ENCODE measurements at places on chromosomes 16 and 17. TPM values are rescaled to one million over a fixed set of nuclear protein-coding genes. Genes with fewer than 3 reads are reported as not detected.

DNA sequence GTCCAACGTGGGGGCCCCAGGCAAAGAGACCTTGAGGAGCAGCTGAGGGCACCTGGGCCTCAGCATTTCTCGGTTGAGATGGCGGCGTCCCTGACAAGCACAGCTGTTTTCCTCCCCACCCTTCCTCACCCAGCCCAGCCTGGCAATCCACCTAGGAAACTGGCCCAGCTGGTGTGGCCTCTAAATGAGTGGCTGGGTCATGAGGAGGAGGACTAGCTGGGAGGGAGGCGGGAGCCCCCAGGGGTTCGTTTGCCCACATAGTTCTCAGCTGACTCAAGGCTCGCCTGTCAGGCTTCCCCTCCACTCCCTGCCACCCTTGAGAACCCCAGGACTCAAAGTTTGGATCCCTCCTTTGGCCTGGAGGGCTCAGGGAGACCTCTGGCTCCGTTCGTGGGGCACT is 5.9 kb downstream of the RNF222 start:
- H3K4me3 ChIP-seq = no peak overlapping the region
- no peaks in the 10 kb centered on the region for H3K36me3 ChIP-seq
- H3K27ac ChIP-seq = no peak overlapping the region
- H3K4me1 ChIP-seq = peaks cover 12% of the 10 kb centered on the region

GRCh38 chr17:69236464-69236863 is 7.8 kb upstream of the ABCA10 start:
- no peak overlapping the region for H3K4me3 ChIP-seq
- peaks cover 4% of the 10 kb centered on the region for H3K4me1 ChIP-seq
- no peak overlapping the region for H3K27ac ChIP-seq

GRCh38 chr17:61340431-61341209 is 59.0 kb upstream of the TBX2 start:
- H3K4me1 ChIP-seq = peaks cover 28% of the 10 kb centered on the region
- no peak overlapping the region for H3K27ac ChIP-seq
- H3K36me3 ChIP-seq = no peaks in the 10 kb centered on the region
- no peak for DNase-seq
- no peaks in the 10 kb centered on the region for H3K27me3 ChIP-seq

KCNAB3 gene
- total RNA-seq = 0.45 TPM

SYCE1L gene
- total RNA-seq = 0.32 TPM

GAS2L2 gene
- total RNA-seq = not detected

DNA sequence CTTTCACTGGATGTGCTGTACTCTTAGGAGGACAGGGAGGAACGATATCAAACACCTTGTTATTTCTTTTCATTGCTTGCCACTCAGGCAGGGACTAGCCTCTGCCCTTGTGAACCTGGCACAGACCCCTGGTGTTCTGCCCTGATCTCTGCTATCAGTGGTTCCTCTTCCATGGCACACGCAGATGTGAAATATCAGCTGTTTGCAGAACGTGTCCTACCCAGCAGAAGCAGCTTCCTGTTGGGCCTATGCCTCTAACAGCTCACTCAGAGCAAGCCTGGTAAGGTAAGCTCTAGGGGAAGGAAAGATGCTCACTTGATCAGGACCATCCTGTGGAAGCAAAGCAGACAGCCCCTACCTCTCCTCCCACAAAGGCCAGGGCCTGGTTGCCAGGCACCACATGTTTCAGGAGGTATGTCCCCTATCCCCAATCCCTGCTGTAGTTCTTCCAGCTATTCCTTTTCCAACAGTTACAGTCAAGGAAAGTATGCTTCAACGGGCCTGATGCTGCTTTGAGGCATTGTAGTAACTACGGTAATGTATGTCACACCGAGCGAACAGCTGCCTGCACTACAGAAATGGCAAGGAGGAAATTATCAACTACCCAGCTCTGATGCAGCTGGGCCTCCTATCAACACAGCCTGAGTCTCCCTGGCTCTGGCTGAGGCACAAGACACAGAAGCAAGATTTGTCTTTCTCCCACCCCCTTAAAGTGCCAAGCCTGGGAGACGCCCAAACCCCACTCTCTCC is 41.3 kb upstream of the GFOD2 start:
- no peaks in the 10 kb centered on the region for H3K36me3 ChIP-seq
- H3K27ac ChIP-seq = no peak overlapping the region
- no peaks in the 10 kb centered on the region for H3K27me3 ChIP-seq

DNA sequence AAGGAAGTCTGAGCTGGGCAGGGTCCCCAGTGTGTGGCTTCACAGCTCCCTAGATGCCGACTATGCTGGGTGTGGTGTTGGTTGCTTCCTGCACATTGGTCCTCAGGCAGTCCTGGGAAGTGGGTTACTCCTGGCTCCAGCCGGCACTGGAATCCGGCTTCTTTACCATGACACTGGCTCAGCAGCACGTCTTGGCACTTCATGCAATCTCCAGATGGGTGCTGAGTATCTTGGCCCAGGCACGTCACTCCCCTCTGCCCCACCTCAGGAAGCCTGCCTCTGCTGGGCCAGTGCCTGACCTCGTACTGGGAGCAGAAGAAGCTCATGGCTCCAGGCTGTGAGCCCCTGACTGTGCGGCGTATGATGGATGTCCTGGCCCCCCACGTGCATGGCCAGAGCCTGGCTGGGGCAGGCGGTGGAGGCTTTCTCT is 24.5 kb downstream of the FCSK start:
- DNase-seq = peak; percentile 42
- no peak overlapping the region for H3K27ac ChIP-seq
- H3K4me1 ChIP-seq = peaks cover 40% of the 10 kb centered on the region
- H3K27me3 ChIP-seq = no peaks in the 10 kb centered on the region
- H3K36me3 ChIP-seq = peaks cover 62% of the 10 kb centered on the region
- no peak overlapping the region for H3K4me3 ChIP-seq

SLC13A5 gene
- not detected for total RNA-seq

DNA sequence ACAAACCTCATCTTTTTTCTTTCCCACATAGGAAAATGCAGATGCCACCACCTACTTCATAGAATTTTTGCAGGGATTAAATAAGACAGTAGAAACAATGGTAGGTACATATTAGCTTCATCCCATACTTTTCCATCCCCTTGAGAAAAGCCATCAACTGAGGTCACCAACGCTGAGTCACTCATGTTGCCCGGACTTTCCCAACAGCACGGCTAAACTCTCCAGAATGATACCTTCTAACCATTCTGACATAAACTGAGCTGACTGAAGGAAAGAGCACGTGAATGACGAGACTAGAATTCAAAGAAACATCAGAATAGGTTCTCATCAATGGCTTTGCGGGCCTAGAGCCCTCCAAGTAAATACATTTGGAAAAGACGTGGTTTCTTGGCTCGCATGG is 146.0 kb upstream of the RCVRN start:
- no peaks in the 10 kb centered on the region for H3K27me3 ChIP-seq
- H3K36me3 ChIP-seq = no peaks in the 10 kb centered on the region
- no peaks in the 10 kb centered on the region for H3K4me1 ChIP-seq
- no peak overlapping the region for H3K27ac ChIP-seq
- H3K4me3 ChIP-seq = no peak overlapping the region

DNA sequence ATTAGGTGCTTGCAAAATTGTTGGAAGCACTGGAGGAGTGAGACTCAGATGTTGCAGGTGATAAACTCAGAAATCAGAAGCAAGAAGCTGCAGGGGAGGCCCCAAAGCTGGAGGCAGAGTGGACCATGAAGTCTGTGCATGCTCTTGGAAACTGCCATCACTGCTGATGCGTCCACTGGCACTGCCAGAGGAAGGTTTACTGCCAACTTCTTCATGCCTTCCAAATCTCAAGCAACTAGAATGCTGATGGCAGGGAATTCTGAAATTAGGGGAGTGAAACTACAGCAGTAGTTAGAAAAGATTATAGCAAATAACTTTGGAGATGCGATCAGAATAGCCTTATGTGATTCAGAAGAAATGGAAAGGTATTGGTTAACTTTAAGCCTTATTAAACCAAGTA is 277.1 kb upstream of the SDK2 start:
- H3K36me3 ChIP-seq = no peaks in the 10 kb centered on the region
- no peak overlapping the region for H3K4me3 ChIP-seq
- DNase-seq = no peak

DNA sequence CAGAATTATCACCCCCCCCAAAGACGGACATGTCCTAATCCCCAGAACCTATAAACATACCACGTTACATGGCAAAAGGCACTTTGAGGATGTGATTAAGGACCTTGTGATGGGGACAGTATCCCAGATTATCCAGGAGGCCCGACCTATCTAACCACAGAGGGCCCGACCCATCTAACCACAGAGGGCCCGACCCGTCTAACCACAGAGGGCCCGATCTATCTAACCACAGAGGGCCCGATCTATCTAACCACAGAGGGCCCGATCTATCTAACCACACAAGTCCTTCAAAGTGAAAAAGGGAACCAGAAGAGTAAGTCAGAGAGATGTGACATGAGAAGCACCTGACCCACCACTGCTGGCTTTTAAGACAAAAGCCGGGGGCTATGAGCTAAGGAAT is 56.8 kb downstream of the ANKFY1 start:
- H3K27me3 ChIP-seq = no peaks in the 10 kb centered on the region
- no peak overlapping the region for H3K4me3 ChIP-seq
- DNase-seq = no peak
- H3K36me3 ChIP-seq = peaks cover 55% of the 10 kb centered on the region
- H3K27ac ChIP-seq = no peak overlapping the region

- no peaks in the 10 kb centered on the region for H3K36me3 ChIP-seq
- no peak overlapping the region for H3K27ac ChIP-seq
- no peak for DNase-seq
- H3K4me3 ChIP-seq = no peak overlapping the region
These were observed 23.9 kb upstream of the ST6GALNAC1 start for GRCh38 chr17:76667491-76667755.

MAP2K4 gene
- 42.0 TPM for total RNA-seq

GRCh38 chr16:85750146-85750826 is 610 bp downstream of the C16orf74 start:
- peaks cover 45% of the 10 kb centered on the region for H3K4me1 ChIP-seq
- no peaks in the 10 kb centered on the region for H3K36me3 ChIP-seq
- DNase-seq = no peak
- H3K4me3 ChIP-seq = peak overlapping the region; percentile 84
- no peaks in the 10 kb centered on the region for H3K27me3 ChIP-seq

TPPP3 gene
- not detected for total RNA-seq

SHISA6 gene
- 0.05 TPM for total RNA-seq

DNA sequence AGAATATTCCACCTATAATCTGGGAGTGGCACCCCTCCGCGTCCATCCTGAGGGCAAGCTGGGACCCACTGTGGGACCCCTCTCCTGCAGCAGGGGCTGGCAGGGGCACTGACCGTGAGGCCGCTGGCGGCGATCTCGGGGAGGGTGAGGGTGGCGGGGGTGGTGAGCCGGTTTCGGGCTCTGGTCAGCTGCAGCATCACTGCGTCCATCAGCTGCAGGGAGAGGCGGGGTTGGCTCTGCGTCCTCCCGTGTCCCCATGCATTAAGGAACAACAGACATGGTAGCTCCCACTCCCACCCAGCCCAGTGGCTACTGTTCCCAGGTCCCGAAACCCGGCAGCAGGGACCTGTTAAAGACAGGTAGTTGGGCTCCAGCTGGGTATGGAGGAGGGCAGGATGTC is 3.3 kb downstream of the SMIM22 start:
- no peak overlapping the region for H3K4me3 ChIP-seq
- no peak for DNase-seq
- no peak overlapping the region for H3K27ac ChIP-seq
- H3K27me3 ChIP-seq = no peaks in the 10 kb centered on the region

DNA sequence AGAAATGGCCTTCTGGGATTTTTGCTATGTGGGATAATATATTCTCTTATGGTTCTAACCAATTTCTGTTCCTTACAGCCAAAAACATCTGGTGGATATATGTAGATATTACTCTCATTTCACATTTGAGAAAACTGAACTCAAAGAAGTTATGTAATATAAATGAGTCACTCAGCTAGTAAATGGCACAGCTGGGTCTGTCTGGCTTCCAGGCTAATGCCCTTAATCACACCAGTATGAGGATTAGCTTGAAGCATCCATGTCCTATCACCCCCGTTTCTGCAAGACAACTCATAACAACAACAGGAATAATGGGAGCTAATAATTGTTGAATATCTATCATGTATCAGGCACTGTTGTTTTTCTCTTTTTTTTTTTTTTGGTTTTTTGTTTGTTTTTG is 34.4 kb upstream of the USP7 start:
- H3K4me1 ChIP-seq = no peaks in the 10 kb centered on the region
- H3K27ac ChIP-seq = no peak overlapping the region
- no peaks in the 10 kb centered on the region for H3K27me3 ChIP-seq
- DNase-seq = no peak
- no peaks in the 10 kb centered on the region for H3K36me3 ChIP-seq
- H3K4me3 ChIP-seq = no peak overlapping the region

GRCh38 chr17:27593857-27594255 is 37.1 kb upstream of the LGALS9 start:
- H3K4me1 ChIP-seq = no peaks in the 10 kb centered on the region
- no peak for DNase-seq
- H3K27me3 ChIP-seq = no peaks in the 10 kb centered on the region
- H3K4me3 ChIP-seq = no peak overlapping the region
- no peak overlapping the region for H3K27ac ChIP-seq

DNA sequence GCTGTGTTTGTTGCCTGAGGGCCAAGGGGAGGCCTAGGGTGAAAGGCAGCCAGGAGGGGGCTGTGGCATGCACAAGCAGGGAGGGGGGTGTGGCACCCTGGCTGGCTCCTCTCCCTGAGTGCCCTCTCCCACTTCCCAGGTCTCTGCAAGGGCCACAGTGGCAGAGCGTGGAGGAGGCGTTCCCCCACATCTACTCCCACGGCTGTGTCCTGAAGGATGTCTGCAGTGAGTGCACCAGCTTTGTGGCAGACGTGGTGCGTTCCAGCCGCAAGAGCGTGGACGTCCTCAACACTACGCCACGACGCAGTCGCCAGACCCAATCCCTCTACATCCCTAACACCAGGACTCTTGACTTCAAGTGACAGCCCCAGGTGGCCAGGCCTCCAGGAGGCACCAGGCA is 3.5 kb upstream of the TCF25 start:
- H3K36me3 ChIP-seq = peaks cover 14% of the 10 kb centered on the region
- no peaks in the 10 kb centered on the region for H3K27me3 ChIP-seq
- no peak for DNase-seq

CES3 gene
- not detected for total RNA-seq

DNA sequence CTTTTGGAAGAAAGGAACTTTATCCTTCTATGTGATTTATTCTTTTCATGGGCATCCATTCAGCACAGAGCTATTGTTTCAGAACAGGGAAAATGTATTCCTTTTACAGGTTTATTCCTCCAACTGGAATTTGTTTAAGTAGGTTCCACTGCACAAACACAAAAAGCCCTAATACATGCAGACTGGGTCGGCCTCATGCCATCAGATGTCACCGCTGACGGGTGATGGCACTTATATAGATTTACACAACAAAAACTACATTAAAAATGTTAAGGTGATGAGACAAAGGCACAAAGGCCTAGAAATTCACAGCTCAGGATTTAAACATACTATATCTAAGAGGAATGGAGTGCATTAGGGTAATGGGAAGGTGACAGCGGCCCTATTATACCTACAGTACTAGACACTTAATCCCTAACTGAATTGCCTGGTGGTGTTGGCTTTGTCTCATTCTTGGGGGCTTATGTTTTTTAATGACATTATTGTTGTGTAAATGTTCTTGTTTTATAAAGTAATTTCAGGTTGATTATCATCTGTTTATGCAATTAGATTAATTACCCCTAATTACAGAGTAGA is 276.4 kb upstream of the PSMD7 start:
- H3K4me3 ChIP-seq = no peak overlapping the region
- H3K27me3 ChIP-seq = no peaks in the 10 kb centered on the region
- H3K4me1 ChIP-seq = no peaks in the 10 kb centered on the region
- H3K36me3 ChIP-seq = no peaks in the 10 kb centered on the region
- H3K27ac ChIP-seq = no peak overlapping the region

GRCh38 chr17:1491443-1492248 is 840 bp downstream of the MYO1C start:
- H3K27me3 ChIP-seq = no peaks in the 10 kb centered on the region
- H3K4me1 ChIP-seq = peaks cover 49% of the 10 kb centered on the region
- DNase-seq = no peak
- peaks cover 15% of the 10 kb centered on the region for H3K36me3 ChIP-seq
- peak overlapping the region; percentile 57 for H3K27ac ChIP-seq

SULT1A2 gene
- total RNA-seq = not detected

KRT34 gene
- 1.6 TPM for total RNA-seq
